Heart left ventricle (tissue), 16 donors: ENCODE measurements at places on chromosomes 2 and 18. TPM values are rescaled to one million over a fixed set of nuclear protein-coding genes. Genes with fewer than 3 reads are reported as not detected.

The CCNT2 gene
- total RNA-seq, result 15.8 TPM

The C2orf80 gene
- total RNA-seq, result not detected

The APCDD1 gene
- total RNA-seq, result 65.4 TPM

DNA sequence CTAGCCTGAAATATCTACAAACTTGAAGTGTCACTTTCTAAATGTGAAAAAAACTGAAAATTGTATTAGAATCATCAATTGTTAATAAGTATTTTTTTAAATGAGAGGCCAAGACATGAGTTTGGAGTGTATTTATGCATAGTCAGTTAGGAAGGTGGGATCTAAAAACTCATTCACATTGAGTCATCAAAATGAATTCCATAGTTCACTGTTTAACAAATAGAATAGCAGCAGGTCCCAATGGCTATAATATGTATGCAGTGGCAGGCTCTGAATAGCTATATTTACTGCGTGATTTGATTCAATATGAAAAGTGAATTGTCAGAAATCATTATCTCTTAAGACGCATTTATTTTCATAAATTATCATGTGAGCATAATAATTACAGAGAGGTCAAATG lies 256.1 kb downstream of the ZNF385B start:
- no peak overlapping the region for H3K27ac ChIP-seq
- no peaks in the 10 kb centered on the region for H3K36me3 ChIP-seq
- no peaks in the 10 kb centered on the region for H3K27me3 ChIP-seq
- no peak overlapping the region for H3K4me3 ChIP-seq
- H3K4me1 ChIP-seq, result no peaks in the 10 kb centered on the region

- no peak for DNase-seq
- no peaks in the 10 kb centered on the region for H3K4me1 ChIP-seq
- no peak overlapping the region for H3K4me3 ChIP-seq
- no peak overlapping the region for H3K27ac ChIP-seq
- no peaks in the 10 kb centered on the region for H3K27me3 ChIP-seq
- H3K36me3 ChIP-seq, result no peaks in the 10 kb centered on the region
Observed at GRCh38 chr2:135245071-135245470, 193.0 kb downstream of the RAB3GAP1 start.

DNA sequence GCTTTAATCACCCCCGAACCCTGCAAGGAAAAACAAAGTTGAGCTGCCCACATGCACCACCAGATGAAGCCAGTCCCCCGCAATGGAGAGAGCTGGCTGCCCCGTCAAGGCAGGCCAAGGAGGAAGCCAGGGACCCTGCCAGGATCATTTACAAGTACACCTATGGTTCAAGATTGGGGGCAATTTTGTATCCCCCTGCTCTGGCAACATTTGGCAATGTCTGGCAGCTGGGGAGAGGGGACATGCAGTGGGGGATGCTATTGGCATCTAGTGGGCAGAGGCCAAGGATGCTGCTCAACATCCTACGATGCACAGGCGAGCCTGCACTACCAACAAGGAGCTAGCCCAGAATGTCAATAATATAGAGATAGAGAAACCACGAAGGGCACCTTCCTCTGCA lies 1.9 kb downstream of the ACTR1B start:
- no peak for DNase-seq
- H3K4me3 ChIP-seq, result peak overlapping the region; percentile 66
- peaks cover 36% of the 10 kb centered on the region for H3K4me1 ChIP-seq
- peaks cover 27% of the 10 kb centered on the region for H3K36me3 ChIP-seq
- H3K27me3 ChIP-seq, result no peaks in the 10 kb centered on the region

DNA sequence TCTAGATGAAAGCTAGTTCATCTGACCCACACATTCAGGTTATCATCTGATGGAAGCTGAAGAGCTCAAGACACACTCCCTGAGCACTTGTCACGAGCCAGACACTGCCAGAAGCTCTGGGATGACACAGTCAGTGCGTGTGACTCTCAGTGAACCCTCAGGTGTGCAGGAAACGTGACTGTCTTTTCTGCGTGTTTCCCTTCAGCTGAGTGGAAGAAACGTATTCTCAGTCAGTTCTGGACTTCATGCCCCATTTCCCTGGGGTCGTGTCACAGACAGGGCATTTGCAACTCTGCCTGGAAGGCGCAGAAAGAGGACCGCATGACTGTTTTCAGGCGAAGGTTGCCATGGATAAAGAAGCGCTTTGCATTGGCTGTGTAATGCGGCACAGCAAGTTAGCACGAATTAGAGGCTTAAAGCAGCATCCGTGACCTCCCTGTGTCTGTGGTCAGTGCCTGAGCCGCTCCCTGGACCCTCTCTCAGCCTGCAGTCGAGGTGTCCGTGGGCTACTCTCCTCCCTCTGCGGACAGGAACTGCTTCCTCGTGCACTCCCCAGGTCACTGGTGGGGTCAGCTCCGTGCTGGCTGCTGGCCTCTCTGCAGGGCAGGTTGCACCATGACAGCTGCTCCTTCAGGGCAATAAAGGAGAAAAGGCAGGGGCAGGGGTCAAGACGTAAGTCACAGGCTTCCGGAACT lies 3.3 kb upstream of the ALLC start:
- no peak for DNase-seq
- H3K4me1 ChIP-seq, result peaks cover 30% of the 10 kb centered on the region
- H3K27ac ChIP-seq, result no peak overlapping the region
- no peaks in the 10 kb centered on the region for H3K27me3 ChIP-seq
- H3K36me3 ChIP-seq, result no peaks in the 10 kb centered on the region
- H3K4me3 ChIP-seq, result no peak overlapping the region

- no peaks in the 10 kb centered on the region for H3K4me1 ChIP-seq
- H3K4me3 ChIP-seq, result no peak overlapping the region
- no peak for DNase-seq
- H3K27ac ChIP-seq, result no peak overlapping the region
- H3K36me3 ChIP-seq, result no peaks in the 10 kb centered on the region
- H3K27me3 ChIP-seq, result no peaks in the 10 kb centered on the region
Observed at GRCh38 chr2:132581991-132582738, 87.8 kb downstream of the LYPD1 start.

- no peaks in the 10 kb centered on the region for H3K36me3 ChIP-seq
- H3K27ac ChIP-seq, result no peak overlapping the region
- H3K27me3 ChIP-seq, result no peaks in the 10 kb centered on the region
Observed at GRCh38 chr2:226048611-226049010, 649.1 kb downstream of the NYAP2 start.

DNA sequence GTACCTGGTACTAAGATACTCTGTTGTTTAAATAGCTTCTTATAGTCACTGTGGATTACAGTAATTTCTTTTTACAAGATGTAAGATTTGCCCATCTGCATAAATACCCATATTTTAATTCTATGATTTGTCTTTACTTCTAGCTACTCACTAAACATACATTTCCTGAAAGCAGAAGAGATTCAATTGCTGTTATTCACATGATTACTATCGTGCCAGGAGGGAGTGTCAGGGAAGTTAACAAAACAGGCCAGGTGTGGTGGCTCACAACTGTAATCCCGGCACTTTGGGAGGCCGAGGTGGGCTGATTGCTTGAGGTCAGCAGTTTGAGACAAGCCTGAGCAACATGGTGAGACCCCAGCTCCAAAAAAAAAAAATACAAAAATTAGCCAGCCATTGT lies 33.8 kb downstream of the PRKCE start:
- no peak overlapping the region for H3K4me3 ChIP-seq
- H3K36me3 ChIP-seq, result no peaks in the 10 kb centered on the region
- H3K27ac ChIP-seq, result no peak overlapping the region
- DNase-seq, result no peak
- peaks cover 26% of the 10 kb centered on the region for H3K4me1 ChIP-seq

DNA sequence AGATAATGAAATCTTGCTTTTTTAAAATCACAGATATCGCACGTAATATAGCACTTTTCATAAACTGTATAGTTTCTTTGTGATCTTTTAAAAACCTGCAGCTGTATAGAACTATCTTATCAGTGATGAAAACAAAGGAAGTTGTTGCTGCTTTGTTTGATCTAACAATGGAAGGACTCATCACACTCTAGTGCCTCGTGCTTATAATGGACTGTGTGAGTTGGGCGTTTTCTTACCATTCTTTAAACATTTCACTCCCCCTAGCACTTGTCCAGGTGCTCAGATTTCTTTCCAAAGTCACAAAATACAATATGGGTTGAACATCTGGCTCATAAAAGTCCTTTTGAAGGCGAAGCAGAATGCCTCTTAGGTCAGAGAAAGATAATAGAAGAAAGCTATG lies 94.8 kb upstream of the SPATS2L start:
- no peak overlapping the region for H3K4me3 ChIP-seq
- no peaks in the 10 kb centered on the region for H3K4me1 ChIP-seq
- no peak for DNase-seq
